ENCODE measurements at places on chromosomes 16 and 17.

DNA sequence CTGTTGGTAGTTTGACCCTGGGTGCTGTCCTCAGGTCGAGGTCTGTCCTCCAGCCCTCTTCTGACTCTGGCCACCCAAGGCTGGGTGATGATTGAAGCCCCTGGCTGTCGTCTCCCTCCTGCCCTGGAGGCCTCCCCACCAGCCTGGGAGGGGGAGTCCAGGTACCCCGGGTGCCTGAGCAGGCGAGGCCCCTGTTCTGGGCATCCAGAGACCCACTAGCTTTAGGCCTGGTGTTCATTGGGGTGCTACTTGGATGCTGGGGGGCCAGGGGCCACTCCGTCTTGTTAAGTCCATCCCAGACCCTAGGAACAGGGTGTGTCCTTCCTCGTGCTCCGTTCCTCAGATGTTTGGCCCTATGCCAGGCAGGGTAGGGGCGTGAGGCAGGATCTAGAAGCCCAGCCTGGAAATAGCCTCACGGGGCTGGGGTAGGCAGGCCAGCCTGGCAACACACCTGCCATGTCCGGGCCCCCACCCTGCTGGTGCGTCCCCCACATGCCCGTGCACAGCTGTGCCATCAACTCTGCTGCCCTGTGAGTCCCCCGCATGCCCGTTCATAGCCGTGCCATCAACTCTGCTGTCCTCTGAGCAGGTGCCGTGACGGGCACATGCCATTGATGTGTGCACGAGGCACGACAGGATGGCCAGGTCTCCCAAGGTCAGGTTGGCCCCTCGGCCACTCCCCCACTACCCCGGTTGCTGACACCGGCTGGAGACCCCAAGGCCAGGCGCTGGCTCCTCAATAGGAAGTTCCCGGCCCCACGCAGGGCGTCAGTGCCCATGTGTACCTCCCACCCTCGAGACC lies 36.9 kb downstream of the GINS2 start:
- no peak for DNase-seq

DNA sequence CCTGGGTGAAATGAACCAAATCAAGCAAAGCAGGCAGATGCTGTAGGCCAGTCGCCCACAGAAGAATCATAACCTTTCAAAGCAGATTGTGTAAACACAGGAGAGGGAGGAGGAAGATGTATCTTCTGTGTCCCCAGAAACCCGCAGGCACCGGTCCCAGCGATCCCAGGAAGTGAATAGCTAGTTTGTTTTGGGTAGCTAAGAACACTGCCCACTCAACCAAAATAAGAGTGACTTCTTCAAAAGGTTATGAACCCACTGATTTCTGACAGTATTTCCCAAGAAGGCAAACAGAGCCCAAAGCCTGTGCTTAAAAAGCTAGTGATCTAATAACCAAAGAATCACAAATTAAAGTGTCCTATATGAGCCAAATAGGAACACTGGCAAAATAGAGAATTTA lies 67.8 kb downstream of the GRIN2A start:
- peak; percentile 78 for DNase-seq

- DNase-seq: no peak
Measured at GRCh38 chr17:43027091-43028032, 2.3 kb downstream of the RND2 start.

DNA sequence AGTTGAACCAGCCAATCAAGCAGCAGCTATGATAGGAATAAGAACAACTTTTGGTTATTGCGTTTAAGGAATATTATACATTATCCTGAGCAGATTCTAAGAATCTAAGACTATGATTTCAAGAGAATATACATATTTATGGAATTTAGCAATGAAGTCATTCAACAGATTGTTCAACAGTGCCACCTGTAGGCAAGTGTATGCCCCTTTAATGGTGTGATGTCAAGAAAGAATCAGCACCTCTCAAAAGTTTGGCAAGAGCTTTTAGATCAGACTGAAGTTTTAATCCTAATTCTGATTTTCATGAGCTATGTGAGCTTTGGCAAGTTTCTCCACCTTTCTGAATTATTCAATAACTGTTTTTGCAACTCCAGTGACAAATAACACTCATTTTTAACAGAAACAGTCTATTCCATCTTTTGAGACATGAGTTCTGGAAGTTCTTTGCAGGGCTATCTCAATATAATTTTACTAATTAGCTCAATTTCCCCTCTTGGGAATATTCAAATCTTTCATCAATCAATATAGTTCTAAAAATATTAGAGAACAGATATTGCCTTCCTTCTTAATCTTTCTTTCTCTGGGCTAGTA lies 474.3 kb upstream of the TOM1L1 start:
- DNase-seq: peak; percentile 5

GRCh38 chr16:74556375-74556922 lies 50.5 kb downstream of the GLG1 start:
- no peak for DNase-seq

DNA sequence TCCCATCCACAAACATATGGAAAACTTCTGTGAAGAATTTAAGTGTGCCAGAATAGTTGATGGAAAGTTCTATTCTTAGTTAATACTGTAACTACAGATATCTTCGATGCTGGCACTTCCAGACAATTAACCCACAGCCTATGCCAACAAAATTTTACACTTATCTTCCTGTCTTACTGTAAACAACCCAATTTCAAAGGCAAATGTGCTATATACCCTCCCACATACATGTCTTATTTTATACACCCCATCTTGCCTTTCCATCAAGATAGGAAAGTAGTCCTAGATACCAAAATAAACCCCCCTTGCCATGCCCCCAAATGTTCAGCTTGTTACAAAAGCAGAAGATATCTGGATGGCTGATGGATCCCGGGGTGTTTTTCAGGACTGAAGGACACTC lies 306.3 kb downstream of the SLC39A11 start:
- DNase-seq: no peak

DNA sequence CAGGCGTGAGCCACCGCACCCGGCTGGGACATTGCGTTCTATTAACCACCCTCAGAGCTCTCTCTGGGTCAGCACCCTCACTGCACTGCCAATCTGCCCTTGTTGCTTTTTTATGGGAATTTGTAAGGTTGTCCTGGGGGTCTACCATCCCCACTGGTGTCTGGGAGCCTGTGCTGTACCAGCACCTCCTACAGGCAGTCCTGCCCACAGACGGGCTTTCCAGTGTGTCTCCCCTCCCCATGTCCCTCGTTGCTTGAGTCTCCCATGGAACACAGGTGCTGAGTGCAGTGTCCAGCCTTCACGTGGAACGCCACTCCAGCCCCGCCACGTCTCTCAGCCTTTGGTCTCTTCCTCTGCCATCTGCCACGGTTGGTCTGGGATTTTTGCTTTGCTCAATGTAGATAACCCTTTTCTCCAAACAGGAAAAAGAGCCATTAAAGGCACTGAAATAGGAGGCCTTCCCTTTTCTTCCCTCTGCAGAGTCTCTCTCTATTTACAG lies 68.0 kb upstream of the CBX4 start:
- no peak for DNase-seq

- peak; percentile 12 for DNase-seq
Measured at GRCh38 chr16:47213761-47214440, 70.2 kb upstream of the NETO2 start.

GRCh38 chr16:9134739-9135138 lies 43.3 kb downstream of the HAPSTR1 start:
- peak; percentile 51 for DNase-seq

DNA sequence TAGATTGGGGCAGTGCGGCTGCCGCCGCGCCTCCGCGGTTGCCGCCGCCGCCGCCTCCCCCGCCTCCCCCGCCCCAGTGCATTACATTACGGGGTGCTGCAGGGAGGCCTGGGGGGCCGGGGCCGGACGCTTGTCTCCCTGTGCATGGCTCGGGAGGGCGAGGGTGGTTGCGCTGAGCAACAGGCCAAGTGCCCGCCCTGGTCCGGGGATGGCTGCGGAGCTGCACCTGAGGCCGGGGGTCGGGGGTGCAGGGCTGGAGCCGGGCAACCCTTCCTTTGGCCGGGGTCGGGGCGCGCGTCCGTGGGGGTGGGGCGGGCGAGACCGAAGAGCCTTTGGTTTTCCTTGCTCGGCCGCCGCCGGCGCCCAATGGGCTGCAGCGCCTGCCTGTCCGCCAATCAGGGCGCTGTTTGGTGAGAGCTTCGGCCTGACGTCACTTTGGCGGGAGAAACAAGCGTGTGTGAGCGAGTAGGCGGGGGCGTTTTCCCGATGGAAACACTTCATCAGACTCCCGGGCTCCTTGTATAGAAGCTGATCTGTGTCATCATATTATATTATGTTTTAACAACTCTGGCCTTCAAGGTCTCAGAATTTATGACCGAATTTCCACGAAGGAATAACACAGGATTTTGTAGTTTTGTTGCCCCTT lies 941 bp upstream of the FBXL20 start:
- peak; percentile 95 for DNase-seq

- DNase-seq: peak; percentile 33
Measured at GRCh38 chr17:38598536-38598935, 7.2 kb downstream of the SRCIN1 start.

- no peak for DNase-seq
Measured at GRCh38 chr16:50578137-50578536, 29.9 kb downstream of the NKD1 start.

- DNase-seq: no peak
Measured at GRCh38 chr17:33492731-33493265, 199.7 kb upstream of the ASIC2 start.

DNA sequence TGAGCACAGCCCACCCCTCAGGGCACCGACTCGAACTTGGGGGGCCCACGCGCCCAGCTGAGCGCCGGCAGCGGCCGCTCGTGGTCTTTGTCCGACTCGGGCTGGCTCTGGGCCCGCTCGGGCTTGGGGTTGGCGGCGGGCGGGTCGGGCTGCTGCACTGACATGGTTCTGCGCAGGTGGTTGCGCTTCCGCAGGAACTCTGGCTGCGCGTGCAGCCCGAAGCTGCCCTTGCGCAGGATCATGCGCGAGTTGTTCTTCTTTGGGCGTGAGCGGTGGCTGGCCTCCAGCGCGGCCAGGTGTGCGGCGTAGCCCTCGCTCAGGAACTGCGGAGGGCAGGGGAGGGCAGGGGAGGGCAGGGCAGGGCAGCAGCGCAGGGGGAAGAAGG lies 11.1 kb downstream of the PIMREG start:
- peak; percentile 10 for DNase-seq

- DNase-seq: peak; percentile 61
Measured at GRCh38 chr16:14172200-14172809, 101.2 kb downstream of the MRTFB start.

GRCh38 chr17:21275047-21275578 lies 9.4 kb upstream of the MAP2K3 start:
- DNase-seq: no peak

- no peak for DNase-seq
Measured at GRCh38 chr17:65509032-65509431, 52.4 kb downstream of the AXIN2 start.

GRCh38 chr16:8868416-8869211 lies at the start of gene CARHSP1:
CARHSP1 (minus strand) TSS chr16:8869006; CDS start chr16:8859328, 9,678 bp downstream.
- DNase-seq: peak; percentile 84

DNA sequence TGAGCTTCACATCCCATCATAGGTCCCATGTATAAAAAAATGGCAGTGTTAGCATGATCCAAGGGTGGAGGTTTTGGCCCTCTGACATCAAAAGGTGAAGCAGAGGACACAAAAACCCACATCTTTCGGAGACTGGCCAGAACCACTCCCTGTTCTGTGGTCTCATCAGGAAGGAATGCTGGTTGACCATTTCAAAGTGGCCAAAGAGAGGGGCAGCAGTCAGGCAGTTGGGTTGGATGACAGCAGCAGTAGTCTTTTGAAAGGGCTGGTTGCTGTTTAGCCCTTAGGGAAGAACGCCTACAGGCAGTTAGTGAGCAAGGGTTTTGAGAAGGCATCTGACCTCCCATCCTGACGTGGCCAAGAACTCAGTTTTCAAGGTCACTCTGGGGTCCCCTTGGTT lies 40.5 kb downstream of the LCMT1 start:
- DNase-seq: peak; percentile 91

DNA sequence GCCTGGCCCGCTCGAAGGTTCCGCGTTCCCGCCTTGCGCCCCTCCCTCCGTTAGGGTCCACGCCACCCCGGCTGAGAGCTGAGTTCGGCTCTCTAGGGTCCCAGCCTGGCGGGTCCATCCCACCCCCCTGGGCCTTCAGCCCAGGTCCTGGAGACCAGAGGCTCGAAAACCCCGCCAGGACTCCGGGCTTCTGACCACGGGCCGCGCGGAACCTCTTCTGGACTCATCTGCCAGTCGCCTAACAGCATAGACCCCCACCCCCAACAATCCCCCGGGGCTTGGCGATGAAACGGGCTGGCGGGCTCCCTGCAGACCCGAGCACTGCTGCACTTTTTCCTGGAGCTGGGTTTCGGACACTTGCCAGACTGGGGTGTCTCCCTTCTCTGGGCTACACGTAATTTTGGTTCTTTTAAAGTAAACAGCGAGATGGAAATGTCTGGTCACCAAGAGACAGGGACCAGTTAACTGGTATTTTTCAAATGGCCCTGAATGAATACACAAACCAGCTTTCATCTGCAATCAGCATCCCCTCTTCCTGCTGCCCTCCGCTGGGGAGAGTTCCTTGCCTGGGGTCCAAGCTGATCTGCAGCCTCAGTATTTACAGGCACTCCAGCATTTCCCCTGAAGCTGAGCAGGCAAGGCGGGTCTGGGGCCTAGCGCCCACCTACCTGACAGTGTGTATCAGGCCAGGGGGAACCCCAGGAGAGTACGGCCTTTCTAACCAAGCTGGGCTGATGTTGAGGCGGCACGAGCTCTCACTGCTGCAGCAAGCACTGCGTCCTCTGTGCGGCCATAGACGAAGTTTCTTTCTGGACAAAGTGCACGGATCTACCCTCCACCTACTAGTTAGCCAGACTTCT lies 639 bp upstream of the TRIM65 start:
- DNase-seq: no peak

DNA sequence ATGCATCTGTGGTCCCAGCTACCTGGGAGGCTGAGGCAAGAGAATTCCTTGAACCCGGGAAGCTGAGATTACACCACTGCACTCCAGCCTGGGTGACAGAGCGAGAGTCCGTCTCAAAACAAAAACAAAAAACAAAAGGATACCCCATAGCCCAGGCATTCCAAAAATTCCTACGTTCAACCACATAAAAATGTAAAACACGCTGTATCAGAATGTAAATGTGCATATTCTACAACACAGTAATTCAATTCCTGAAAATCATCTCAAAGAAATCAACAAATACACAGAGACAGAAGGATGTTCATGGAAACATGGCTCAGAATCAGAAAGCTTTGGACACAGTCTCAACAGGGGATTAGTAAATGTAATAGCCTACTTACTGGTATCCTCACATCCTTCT lies 33.0 kb downstream of the COG7 start:
- no peak for DNase-seq

DNA sequence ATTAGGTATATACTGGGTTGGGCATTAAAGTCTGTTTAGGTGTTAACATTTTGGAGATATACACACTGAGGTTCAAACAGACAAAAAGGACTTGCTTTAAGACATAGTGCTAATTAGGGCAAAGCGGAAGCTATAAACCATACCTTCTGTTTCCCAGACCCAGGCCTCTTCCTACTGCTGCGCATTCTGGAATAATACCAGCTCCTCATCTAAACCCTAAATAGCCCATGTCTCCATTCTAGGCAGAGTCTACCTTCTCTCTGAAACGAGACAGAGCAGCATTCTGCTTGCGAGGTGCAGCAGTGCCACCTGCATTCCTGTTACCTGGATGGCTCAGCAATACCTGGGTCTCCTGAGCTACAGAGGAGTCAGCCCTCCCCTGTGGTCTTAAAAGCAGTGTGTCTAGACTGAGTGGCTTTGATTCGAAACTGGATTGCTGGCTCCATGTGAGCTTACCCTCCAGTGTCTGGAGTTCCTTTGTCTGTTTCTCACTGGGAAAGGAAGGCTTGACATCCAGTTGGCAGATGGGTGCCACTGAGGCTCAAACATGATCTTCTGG lies 6.4 kb downstream of the YPEL2 start:
- DNase-seq: no peak

GRCh38 chr17:81805707-81806460 lies 1.9 kb downstream of the GCGR start:
- DNase-seq: no peak

GRCh38 chr17:79732804-79733691 lies 2.3 kb downstream of the ENPP7 start:
- DNase-seq: no peak
